COLO829 (cell line): ENCODE measurements at places on chromosomes 6 and 20.

GRCh38 chr6:47809873-47810272 is 28.0 kb downstream of the OPN5 start:
- DNase-seq: no peak

GRCh38 chr20:397432-398237 is 10.5 kb upstream of the RBCK1 start:
- no peak for DNase-seq

GRCh38 chr6:21747441-21747840 is 153.9 kb downstream of the SOX4 start:
- DNase-seq: peak; percentile 79

DNA sequence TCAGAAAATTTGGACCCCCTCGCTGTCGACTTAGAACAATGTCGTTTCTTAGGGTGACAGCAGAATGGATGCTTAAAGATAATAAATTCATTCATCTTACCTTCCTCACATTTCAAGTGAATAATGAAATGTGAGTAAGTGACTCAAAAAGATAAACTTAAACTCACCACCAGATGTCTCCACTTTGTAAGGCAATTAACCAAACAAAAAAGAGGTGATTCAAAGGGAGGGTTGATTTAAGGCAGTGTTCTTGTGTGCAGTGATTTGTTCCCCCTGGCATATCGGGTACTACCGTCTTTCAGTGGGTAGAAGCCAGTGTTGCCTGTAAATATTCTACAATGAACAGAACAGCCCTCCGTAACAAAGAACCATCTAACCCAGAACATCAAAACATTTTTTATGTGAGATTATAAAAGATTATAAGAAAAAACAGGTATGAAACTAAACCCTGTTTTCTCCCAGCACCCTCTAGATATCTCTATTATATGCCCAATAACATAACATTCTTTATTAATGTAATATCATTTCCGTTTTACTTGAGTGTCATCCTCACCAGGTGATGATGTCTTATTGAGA is 589.7 kb downstream of the CBLN4 start:
- DNase-seq: no peak

GRCh38 chr20:38870733-38871559 is 55.3 kb upstream of the FAM83D start:
- no peak for DNase-seq

GRCh38 chr6:107917451-107918375 is 40.3 kb downstream of the SEC63 start:
- DNase-seq: no peak

GRCh38 chr6:15420959-15421438 is 175.1 kb downstream of the JARID2 start:
- DNase-seq: no peak
